ENCODE measurements at places on chromosomes 2 and 18.

- no peak for DNase-seq
Measured at GRCh38 chr2:226333388-226333787, 466.2 kb downstream of the IRS1 start.

DNA sequence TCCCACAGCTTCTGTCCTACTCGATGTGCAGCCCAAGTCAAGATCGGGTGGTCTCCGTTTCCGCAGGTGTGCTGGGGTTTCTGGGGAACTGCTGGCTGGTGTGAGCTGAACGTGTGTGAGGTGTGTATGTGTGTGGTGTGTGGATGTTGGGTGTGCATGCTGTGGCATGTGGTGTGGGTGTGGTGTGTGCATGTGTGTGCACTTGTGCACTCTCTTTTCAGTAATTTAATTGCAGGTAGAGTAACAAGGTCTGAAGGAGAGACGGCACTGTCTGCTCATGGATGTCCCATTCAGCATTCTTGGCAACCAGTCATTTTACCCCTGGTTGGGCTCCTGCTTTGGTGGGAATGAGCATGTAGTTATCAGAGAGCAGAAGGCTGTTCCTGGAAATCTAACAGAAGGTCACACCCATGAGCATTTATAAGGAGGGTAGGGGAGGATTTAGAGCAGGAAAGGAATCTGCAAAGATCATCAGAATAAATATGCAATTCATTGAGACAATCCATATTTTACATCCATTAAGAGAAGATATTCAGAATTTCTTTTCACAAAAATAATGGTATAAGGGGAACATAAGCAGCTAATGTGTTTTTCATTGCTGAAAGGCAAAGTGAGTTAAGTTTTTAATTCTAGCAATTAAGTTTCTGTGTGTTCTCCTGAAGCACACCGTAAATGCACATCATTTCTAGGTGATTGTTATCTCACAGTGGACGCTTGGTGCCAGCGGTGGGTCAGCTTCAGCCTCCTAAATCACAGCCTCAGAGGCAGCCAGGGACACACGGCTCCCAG lies 60.7 kb downstream of the ADI1 start:
- no peak for DNase-seq

GRCh38 chr2:99812426-99812825 lies 322.6 kb upstream of the REV1 start:
- no peak for DNase-seq

- DNase-seq: no peak
Measured at GRCh38 chr2:46655551-46656436, 176.4 kb downstream of the TMEM247 start.

DNA sequence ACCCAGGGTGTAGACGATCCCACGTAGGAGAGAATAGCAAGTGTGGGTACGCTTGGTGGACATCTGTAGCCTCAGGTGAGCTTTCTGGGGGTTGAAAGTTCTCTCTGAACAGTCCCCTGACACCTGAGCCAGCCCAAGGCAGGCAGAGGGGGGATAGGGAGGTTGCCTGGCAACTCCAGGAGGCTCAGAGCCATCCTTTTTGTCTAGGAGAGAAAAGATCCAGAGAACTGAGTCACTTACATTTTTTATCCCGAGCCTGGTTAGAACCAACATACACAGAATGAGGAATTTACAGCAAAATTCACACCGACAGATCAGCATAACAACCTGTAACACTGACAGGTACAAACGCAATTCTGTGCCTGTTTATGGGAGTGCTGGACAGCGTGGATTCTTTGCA lies 113.2 kb downstream of the SH3BP4 start:
- DNase-seq: no peak

DNA sequence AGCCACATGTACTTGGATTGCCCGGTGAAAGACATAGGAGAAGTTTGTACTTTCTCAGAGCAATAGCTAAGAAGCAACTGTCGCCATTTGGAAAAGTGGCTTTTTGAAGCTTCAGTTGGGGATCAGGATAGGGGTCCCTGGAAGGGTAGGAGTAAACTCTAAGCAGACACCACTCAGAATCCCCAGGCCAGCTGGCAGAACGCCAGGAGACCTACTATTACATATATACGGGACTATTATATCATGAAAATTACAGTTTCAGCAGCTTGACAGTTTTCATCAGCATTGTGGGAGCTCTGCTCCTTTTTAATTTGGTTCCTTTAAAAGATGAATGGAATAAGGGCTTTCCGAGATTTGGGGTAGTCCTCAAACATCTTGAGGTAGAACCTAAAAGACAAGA lies 54.9 kb downstream of the SRD5A2 start:
- DNase-seq: no peak

- DNase-seq: no peak
Measured at GRCh38 chr18:13486686-13487085, 239.7 kb downstream of the FAM210A start.

GRCh38 chr18:12645751-12646203 lies 12.1 kb downstream of the SPIRE1 start:
- DNase-seq: no peak

GRCh38 chr18:7032537-7032936 lies 85.1 kb downstream of the LAMA1 start:
- DNase-seq: no peak

- no peak for DNase-seq
Measured at GRCh38 chr2:85794038-85794441, 40.2 kb downstream of the ATOH8 start.

GRCh38 chr2:38105922-38106321 lies 30.0 kb upstream of the CYP1B1 start:
- no peak for DNase-seq

- DNase-seq: no peak
Measured at GRCh38 chr18:13284330-13285027, 65.9 kb downstream of the LDLRAD4 start.

- DNase-seq: no peak
Measured at GRCh38 chr2:138087751-138088593, 123.7 kb downstream of the HNMT start.

DNA sequence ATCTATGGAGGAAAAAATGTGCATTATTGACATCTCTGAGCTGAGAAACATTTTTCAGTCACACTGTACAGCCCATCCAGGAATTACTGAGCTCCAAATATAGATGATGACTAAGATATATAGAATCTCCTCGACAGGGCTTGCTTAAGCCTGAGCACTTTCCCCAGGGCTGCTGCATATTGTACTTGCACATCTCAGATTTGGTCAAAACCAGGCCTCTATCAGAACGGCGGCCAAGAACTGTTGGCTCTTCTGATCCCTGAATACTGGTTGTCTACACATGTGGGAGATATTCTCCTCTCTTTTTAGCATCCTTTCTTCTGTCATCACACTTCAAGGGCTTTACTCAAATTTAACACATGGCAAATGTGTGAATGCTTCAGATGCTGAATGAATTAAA lies 201.5 kb upstream of the SLC35G4 start:
- DNase-seq: no peak

- no peak for DNase-seq
Measured at GRCh38 chr2:206824087-206824618, 58.7 kb downstream of the FASTKD2 start.

GRCh38 chr18:50310080-50310479 lies 22.6 kb upstream of the CXXC1 start:
- DNase-seq: no peak

- DNase-seq: no peak
Measured at GRCh38 chr2:62672601-62673000, 32.9 kb upstream of the EHBP1 start.

DNA sequence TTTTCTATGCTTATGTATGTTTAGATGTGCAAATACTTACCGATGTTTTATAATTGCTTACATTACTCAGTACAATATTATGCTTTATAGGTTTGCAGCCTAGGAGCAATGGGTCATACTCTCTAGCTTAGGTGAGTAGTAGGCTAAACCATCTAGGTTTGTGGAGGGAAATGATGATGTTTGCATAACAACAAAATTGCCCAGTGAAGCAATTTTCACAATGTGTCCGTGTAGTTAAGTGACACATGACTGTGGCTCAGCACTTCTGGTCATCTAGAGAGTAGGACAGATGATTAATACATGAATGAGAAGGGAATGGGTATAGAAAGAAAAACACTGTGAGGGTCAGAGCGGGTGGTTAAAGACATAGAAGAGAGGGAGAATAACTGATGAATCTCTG lies 2116.2 kb upstream of the PIK3C3 start:
- no peak for DNase-seq

DNA sequence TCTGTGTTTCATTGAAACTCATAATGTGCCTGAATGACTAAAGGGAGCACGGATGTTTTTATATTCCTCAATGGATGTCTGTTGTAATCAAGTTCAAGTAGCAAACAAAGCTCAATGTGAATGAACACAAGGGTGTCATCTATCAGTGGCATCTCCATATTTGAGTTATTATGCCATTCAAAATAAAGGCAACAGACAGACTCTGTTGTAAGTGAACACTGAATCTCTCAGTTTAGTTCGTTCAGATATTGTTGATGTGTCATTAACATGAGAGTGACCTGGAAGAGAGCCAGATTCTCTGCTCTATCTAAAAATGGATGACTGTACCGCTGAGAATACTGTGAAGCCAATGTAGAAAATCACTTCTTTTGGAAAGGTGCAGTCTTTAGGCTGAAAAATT lies 118.7 kb downstream of the NUP35 start:
- no peak for DNase-seq

GRCh38 chr2:216352653-216353270 lies 19.5 kb downstream of the MARCHF4 start:
- no peak for DNase-seq

- DNase-seq: no peak
Measured at GRCh38 chr2:142872882-142873724, 4.4 kb upstream of the KYNU start.

DNA sequence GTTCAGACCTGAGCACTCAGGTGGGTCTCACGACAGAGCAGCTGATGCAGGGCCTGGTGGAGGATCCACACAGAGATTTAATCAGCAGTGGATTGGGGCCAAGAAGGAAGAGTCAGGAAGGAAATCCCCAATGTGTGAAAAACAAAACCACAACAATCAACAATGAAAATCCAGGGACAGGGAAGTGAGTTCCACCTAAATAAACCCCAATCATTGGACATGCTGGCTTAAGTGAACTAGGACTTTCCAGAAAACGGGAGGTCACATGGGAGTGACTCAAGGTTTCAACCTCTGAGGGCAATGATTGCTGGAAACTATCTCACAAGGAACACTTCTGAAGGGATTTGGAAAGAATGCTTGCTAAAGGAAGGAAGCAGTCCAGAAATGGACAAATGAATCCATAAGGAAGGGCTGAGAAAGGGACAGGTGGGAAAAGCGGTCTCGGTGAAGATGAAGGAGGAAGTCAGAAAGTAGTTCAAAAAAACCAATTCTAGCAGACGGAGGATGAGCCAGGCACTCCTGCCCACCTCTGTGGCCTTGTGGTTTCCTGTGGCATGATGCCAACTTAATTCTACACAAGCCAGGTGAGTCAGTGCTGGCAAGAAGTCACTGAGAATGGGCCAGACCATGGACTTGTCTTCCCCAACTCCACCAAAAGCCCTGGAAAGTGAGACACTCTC lies 15.4 kb upstream of the XDH start:
- DNase-seq: no peak

DNA sequence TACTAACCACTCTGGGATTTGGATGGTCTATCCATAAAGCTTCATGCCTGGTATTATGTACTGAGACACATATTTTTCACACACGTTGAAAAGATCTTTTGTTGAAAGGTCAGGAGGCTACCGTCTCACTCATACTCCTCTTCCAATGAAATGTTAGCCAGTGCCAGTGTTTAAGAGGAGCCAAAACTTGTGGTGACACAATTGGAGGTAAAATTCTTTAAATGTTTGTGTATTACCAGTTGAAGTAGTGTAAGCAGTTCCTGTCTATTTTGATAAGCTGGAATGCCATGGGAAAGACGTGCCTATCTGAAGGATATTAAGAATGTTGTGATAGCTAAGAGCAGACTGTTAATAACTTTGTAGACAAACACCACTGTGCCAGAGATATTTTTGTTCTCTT lies 32.1 kb downstream of the MARCHF7 start:
- DNase-seq: no peak

- DNase-seq: no peak
Measured at GRCh38 chr2:60352491-60353405, 200.7 kb downstream of the BCL11A start.

DNA sequence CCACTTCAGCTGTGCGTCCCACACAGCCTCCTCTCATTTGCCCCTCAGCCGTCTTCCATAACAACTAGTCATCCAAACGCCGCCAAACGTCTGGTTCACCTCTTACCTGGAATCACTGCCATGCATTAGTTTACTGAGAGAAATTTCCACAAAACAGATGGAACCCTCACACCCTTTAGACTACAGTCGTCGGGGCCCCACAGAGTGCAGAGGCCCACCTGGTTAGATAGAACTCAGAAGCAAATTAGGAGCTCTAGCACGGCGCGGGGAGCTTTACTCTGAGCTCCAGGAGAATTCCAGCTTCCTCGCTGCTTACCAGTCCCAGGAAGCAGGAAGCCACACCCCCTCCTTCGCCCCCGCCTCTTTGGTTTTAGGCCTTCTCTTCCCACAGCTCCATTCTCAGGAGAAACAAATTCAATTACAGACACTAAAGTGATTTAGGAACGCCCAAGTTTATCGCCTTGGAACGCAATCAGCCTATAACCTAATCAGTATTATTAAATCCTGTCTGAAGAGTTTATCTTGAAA lies 9.4 kb downstream of the RNU2-63P start:
- no peak for DNase-seq

DNA sequence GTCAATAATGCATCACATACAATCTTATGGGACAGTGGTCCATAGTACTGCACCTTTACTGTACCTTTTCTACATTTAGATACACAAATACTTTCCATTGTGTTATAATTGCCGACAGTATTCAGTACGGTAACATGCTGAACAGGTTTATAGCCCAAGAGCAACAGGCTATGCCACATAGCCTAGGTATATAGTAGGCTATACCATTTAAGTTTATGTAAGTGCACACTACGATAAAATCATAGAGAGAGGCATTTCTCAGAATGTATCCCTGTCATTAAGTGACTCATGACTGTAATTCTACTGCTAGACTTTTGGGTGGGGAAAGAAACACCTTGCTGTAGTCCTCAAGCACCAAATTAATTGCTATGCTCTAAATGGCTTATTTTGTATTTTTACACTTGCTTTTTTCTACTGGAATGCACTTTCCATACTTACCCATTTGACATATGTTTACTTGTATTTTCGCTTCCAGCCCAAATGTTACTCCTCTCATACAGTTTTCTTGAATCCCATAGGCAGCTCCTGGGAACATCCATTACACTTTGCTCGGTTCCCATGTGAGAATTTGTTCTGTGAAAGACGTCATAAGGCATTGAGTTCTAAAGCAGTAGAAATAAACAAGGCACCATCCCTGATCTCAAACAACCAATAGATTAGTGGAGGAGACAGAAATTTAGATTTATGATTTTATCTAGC lies 714.0 kb upstream of the ID2 start:
- DNase-seq: no peak

All from stimulated activated CD4-positive, alpha-beta T cell treated with anti-CD3 and anti-CD28 coated beads, Interleukin-1b, Interleukin-23, amount 100 ng/mL, for 4 hours (primary cell).